ENCODE measurements at places on chromosomes 5 and 9. TPM values are rescaled to one million over a fixed set of nuclear protein-coding genes. Genes with fewer than 3 reads are reported as not detected.

- DNase-seq, result no peak
These were observed 713.9 kb downstream of the EFNA5 start for GRCh38 chr5:106956886-106957285.

The AUH gene
- 46.2 TPM for total RNA-seq

The ORM1 gene
- not detected for total RNA-seq

GRCh38 chr9:16611001-16611400 is 259.5 kb downstream of the BNC2 start:
- DNase-seq, result no peak

DNA sequence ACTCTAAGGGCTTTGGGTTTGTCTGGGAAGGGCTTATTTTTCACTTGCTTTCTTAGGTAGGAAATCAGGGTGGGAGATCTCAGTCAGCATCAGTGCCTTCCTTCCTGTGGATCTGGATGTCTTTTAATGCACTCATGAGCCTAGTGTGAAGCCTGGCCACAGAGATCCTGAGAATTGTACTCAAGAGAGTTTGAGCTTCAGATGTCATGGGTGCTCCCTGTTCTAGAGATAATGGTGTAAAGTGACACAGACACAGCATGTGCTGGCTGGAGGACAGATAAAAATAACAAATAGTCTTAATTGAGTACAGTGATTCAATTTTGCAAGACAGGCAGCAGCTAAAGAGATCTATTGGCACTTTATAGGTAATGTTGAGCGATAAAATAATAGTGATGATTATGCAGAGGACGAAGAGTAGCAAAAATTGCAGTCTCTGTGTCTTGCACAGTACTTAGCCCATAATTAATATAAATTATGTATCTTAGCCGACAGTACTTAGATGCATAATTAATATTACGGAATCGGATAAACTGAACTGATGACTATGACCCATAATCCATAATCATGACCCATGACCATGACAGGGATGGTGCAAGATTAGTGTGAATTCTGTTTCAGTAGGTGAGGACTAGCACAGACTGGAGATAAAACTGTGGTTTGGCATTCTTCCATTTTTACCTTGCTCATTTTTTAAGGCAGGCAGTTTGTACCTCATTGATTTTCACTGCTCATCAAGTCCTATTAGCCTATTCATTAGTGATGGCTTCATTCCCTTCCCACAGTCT is 408.7 kb upstream of the PIK3R1 start:
- DNase-seq, result no peak

The GLRA1 gene
- total RNA-seq, result not detected

GRCh38 chr9:35942286-35942685 is 15.7 kb downstream of the OR2S2 start:
- DNase-seq, result no peak

The REEP2 gene
- total RNA-seq, result 2.3 TPM

- no peak for DNase-seq
These were observed 3.7 kb upstream of the UCK1 start for GRCh38 chr9:131534721-131535237.

- DNase-seq, result no peak
These were observed 60.8 kb downstream of the WNK2 start for GRCh38 chr9:93244510-93245436.

GRCh38 chr9:123540457-123540856 is 184.5 kb downstream of the CRB2 start:
- no peak for DNase-seq

GRCh38 chr9:110093417-110093816 is 114.5 kb downstream of the C9orf152 start:
- DNase-seq, result no peak

DNA sequence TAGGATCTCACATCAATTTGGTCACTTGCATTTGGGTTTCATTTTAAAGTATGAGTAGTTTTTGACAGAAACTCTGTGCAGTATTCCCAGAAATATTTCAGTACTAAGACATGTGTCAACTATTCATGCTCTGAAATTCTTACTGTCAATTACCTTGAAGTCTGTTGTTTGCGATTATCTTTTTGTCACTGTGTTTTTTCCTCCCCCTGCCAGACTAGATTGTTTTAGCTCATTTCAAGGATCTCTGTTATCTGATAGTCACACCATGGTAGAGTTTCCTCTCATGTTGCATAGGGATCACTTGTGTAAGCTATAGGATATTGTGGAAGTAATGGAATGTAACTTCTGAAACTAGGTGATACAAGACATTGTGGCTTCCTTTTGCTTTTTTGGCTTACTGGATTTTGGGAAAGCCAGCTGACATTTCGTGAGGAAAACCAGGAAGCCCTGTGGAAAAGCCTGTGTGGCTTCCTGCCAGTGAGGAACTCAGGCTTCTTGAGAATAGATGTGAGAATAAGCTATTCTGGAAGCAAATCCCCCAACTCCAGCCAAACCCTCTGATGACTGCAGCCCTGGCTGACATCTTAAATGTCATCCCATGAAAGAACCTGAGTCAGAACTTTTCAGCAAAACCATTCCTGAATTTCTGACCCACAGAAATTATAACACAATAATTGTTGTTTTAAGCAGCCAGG is 122.2 kb downstream of the FGF10 start:
- no peak for DNase-seq

DNA sequence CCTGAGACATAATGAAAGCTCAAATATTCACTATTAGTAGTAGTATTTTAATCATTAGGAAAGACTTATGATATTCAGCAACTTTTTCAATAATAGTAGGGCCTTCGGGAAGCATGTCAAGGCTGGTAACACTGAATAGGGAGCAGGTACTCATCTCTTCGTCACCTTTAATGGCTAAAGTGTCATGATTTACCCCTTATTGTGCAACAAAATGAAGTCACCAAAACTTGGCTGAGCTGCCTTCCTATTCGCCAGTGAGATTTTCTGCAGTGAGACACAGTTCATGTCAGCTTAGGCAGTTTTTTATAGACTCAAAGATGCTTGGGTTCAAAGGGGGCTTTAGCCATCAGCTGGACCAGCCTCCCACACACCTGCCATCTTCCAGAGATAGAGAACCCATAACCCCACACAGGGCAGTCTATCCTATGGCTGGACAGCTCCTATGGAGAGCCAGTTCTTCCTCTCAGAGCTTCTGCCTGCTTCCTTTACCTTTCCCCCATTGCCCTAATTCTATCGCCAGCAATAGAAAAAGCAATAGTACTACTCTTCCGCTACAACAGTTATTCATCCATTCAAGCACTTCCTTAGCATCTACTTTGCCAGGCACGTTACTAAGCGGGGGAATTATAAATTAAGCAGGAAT is 2.3 kb upstream of the CPLX2 start:
- DNase-seq, result no peak

DNA sequence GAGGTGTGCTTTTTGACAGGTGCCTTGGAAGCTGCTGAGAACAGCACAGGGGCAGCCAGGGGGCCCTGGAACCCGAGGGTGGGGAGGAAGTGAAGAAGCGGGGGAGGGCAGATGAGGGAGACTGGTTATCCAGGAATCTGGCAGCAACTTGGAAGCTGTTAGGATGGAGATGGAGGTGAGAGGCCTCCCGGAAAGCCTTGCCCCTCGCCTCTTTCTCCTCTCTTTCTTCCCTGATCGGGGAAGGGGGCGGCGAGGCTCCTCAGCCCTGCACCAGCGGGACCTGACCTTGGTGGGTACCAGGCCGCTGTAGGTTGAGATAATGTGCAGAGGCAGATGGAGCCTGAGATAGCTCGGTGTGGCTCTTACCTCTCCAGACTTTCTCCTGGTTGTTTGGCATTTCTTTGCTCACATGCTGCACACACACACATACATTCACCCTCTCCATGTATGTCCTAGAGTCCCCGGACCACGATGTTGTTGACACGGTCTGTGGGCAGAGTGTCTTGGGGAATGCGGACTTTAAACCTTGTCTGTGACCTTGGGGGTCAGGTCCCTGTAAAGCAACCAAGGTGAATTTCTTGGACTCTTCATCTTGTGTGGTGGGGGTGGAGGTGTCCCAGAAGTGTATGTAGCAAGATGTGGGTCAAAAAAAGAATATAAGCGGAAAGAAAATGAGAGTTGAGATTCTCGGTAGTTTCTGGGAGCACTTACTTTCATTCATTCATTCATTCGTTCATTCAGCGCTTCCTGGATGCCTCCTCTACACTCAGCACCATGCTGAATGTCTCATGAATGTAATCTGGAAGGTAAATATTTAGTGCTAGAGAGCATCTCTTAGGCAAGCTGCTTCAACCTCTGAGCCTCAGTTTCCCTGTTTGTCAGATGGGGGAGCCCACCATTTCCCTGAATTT is 1.6 kb downstream of the WWC1 start:
- DNase-seq, result no peak

The GABRA6 gene
- total RNA-seq, result not detected

- no peak for DNase-seq
These were observed 869.1 kb downstream of the NR2F1-AS1 start for GRCh38 chr5:92711956-92712355.

DNA sequence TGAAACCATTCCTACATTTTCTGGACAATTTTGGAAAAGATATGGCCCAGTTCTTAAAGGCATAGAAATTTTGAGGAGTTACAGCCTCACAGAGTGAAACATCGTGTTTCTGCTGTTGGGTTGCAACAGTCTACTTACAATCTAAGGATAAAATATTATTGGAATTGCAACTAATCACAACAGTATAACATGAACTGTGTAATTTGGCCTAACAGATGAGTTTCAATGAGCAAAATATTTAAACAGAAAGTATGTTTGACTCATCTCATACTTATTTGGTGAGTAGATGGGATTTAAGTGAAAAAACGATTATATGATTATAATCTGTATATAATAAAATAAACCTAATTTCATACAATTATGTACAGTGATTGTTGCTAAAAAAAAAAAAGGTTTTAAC is 1061.8 kb downstream of the CDH12 start:
- DNase-seq, result no peak

DNA sequence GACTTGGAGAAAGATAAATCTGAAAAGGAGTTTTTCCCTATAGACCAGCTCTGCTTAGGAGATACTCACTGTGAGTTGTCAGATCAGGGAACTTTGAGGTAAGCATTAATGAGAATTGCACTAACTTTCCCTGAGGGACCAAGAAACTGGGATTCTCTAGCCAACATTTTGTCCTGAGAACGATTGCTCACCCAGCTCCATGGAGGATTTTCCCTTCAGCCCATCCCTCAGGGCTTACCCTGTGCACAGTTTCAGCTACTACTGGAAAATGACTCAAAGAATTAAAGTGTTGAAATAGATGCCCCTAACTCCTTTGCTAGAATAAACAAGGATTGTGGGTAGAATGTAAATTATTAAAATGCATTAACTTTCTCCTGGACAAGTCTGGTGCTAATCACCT is 237.2 kb upstream of the IL12B start:
- DNase-seq, result no peak

The ERGIC1 gene
- total RNA-seq, result 149 TPM

The ADAMTS19 gene
- total RNA-seq, result 3.3 TPM

The CDHR2 gene
- 682 TPM for total RNA-seq

- no peak for DNase-seq
These were observed 43.4 kb upstream of the CDKN2B start for GRCh38 chr9:22052376-22052945.

- DNase-seq, result no peak
These were observed 41.9 kb upstream of the ACTBL2 start for GRCh38 chr5:57524348-57525060.

DNA sequence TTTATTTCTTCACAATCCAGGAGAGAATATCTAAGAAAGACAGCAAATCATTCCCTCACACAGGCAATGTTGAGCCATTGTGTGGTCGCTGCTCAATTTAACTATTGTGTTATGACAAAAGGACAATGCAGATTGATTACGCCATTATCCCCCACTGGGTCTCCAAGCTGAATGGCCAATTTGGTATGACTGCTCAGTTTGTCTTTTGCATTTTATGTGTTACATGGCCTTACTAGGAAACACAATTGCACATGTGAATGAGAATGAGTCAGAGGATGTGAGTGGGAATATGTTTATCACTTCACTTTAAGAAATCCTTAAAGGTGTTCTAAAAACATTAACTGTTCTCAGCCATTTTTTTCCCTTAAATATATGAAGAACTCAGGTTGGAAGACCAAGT is 108.3 kb downstream of the FAM174A start:
- DNase-seq, result no peak

DNA sequence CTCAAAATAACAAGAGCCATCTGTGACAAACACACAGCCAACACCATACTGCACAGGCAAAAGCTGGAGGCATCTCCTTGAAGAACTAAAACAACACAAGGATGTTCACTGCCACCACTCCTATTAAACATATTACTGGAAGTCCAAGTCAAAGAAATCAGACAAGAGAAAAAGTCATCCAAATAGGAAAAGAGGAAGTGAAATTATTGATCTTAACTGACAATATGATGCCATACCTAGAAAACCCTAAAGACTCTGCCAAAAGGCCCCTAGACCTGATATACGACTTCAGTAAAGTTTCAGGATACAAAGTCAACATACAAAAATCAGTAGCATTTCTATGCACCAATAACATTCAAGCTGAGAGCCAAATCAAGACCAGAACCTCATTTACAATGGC is 30.0 kb upstream of the MACIR start:
- DNase-seq, result no peak

- no peak for DNase-seq
These were observed 27.0 kb downstream of the SLC22A4 start for GRCh38 chr5:132321109-132321721.

- DNase-seq, result no peak
These were observed 117.5 kb downstream of the MACIR start for GRCh38 chr5:103375863-103376591.

- DNase-seq, result no peak
These were observed 901.9 kb upstream of the WWC1 start for GRCh38 chr5:167389537-167389936.

GRCh38 chr5:67409126-67409777 is 212.7 kb upstream of the CD180 start:
- no peak for DNase-seq

GRCh38 chr9:75830303-75830702 is 60.2 kb upstream of the PCSK5 start:
- DNase-seq, result no peak

- no peak for DNase-seq
These were observed 87.4 kb downstream of the SGCD start for GRCh38 chr5:156414391-156414790.

The CARTPT gene
- not detected for total RNA-seq

- DNase-seq, result no peak
These were observed 36.7 kb downstream of the ARHGAP26 start for GRCh38 chr5:142806841-142807267.

- DNase-seq, result no peak
These were observed 297.4 kb upstream of the ZNF608 start for GRCh38 chr5:125043781-125044391.

- no peak for DNase-seq
These were observed 26.0 kb upstream of the EPB41L4B start for GRCh38 chr9:109346904-109347303.

The PCDHGA10 gene
- total RNA-seq, result 5.0 TPM

DNA sequence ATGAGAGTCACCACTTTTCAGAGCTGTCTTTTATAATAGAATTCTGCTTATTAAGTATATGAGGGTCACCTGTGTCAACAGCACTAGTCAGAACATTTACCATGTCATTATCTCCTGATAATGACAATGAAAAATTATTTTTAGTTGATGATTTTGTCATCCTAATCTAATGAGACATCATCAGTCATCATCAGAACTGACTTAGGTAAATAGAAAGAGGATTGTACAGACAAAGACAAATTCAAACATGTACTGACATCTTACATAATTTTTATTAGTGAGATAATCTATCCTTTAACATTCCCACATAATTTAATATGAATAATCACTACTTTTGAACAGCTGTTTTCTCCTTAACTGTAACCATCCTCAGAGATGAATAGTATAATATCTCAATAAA is 22.6 kb downstream of the CDH9 start:
- no peak for DNase-seq

Measured in Peyer's patch (tissue), 4 donors.